CD4-positive, alpha-beta T cell treated with Interleukin-17A for 1 hour (primary cell): ENCODE measurements at places on chromosomes 7 and 10.
A peak's percentile ranks its signal among the peaks of the same experiment; 100 is the strongest.

DNA sequence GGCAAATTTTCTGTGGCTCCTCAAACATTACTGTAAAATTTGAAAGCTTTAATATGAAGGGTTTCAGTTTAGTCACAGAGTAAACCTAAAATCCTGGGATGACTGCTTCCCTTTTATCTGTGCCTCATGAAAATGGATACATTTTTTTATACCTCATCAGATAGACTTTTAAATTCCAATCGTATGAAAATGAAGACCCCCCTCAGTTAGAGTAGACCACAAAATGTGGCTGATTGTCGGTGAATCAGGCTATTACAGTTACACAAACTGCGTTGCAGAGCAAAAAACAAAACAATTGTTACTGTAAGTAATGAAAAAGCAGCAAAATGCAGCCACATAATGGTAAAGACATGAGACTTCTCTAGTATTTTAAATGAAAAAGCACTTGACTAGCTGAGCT is 296.2 kb downstream of the CNTNAP2 start:
- DNase-seq: no peak

DNA sequence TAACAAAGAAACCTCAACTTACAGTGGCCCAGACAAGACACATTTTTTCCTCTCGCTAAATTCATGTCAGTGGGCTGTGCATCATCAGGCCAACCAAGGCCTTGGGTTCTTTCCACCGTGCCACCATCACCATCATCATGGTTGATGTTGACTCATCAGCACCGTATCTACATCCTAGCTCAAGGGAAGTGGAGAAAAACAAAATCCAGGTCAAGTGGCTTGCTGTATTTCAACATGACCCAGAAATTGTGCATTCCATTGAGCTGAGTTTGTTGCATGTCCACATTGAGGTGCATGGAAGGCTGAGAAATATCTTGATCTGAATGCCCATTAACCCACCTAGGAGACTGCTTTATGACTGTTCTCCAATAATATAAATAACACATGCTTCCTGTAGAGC is 312.4 kb upstream of the CDC14C start:
- no peak for DNase-seq

- DNase-seq: no peak
Measured at GRCh38 chr7:154902600-154903082, 100.3 kb downstream of the PAXIP1 start.

DNA sequence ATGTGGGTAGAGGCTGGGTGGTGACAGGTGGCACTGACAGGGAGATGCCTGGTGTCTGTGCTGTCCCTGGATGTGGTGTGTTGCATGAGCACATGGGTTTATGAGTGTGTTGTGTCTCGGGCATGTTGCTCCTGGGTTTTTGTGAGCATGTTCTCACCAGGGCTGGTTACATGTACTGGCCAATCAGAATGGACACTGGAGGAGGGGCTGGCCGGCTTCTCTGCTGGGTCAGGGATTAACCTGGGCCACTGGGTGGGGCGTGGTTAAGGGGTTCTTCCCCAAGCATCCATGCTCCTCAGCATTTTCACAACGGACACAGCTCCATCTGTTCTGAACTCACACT is 20.8 kb upstream of the VOPP1 start:
- no peak for DNase-seq

- no peak for DNase-seq
Measured at GRCh38 chr10:49837685-49838084, 75.6 kb upstream of the OGDHL start.

GRCh38 chr10:59027975-59028655 is 148.3 kb upstream of the PHYHIPL start:
- DNase-seq: no peak

DNA sequence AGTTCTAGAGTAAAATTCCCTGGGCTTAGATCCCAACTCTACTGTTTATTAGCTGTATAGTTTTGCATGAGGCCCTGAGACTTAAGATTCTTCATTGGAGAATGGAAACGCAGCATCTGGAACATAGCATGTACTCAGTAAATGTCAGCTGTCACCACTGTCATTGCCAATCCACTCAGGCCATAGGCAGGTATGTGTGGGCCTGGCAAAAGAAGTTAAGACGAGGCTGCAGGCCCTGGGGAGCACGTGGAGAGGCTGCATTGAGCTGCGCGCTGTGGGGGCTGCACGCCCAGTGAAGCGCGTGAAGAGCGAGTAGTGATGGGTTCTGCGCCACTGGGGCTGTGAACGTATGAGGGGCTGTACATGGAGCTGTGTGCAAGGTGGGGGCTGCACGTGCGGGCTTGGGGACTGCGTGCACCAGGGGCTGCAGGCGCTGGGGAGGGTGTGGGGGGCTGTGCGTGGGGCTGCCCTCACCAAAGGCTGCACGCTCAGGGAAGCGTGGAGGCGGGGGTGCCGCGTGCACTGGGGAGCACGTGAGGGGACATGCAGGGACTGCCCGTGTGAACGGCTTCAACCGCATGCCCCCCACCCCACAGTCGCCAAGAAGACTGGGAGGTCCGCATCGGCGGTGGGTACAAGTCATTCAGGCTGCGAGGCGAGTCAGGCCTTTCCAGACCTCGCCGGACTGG is 85.5 kb downstream of the PRR15 start:
- no peak for DNase-seq

- DNase-seq: no peak
Measured at GRCh38 chr10:107502229-107502985, 337.9 kb upstream of the SORCS1 start.

- DNase-seq: no peak
Measured at GRCh38 chr7:28088901-28089714, 91.5 kb downstream of the JAZF1 start.

GRCh38 chr10:52807803-52808202 is 35.2 kb upstream of the MBL2 start:
- DNase-seq: no peak

GRCh38 chr7:29400437-29400836 is 163.2 kb upstream of the PRR15 start:
- DNase-seq: no peak

- peak; percentile 24 for DNase-seq
Measured at GRCh38 chr7:103447073-103447960, 1.3 kb upstream of the SLC26A5 start.

- DNase-seq: peak; percentile 28
Measured at GRCh38 chr10:12635127-12635541, 285.8 kb downstream of the CAMK1D start.

GRCh38 chr7:75662579-75663301 is 76.0 kb downstream of the HIP1 start:
- DNase-seq: no peak

DNA sequence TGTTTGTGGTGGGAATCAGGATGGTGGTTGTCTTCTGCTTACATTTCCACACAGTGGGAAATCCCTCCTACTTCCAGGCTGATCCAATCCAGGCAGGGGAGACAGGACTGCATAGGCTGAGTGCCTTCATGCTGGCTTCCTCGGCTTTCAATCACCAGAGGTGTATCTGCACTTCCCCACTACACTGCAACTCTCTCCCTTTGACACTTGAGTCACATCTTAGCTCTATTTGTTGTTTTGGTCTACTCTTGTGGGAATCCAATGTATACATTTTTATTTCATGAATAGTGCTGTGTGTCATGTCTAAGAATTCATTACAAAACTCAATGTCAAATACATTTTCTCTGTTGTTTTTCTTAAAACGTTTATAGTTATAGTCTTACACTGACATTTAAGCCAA is 735.6 kb downstream of the XPNPEP1 start:
- DNase-seq: no peak

DNA sequence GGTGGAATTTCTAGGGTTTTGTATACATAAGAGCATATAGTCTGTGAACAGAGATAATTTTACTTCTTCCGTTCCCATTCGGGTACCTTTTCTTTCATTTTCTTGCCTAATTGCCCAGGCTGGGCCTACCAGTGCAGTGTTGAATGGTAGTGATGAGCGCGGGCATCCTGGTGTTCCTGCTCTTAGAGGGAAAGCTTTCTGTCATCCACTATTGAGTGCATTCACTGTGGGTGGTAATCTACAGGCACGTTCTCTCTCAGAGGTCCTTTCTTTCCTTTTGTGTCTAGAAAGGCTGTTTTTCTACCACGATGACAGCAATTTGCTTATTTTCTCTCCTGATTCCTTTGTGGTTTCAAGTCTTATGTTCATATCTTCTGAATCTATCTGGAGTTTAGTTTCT is 65.0 kb downstream of the INPP5A start:
- DNase-seq: no peak

DNA sequence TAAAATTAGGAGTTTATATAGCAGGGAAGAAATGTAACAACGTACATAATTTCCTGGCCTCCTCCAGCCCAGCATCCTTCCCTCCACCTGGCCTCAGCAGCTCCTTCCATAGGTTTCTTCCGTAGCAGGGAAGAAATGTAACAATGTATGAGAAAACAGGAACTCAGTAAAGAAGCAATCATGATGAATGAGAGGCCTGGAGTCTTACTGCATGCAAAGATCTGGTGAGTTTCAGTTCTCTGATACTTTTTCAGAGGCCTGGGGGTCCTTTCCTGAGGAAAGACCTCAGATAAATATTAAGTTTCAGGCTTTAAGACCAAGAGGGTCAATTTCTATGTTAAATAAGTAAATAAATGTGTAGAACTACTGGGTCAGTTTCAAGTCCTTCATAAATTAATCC is 155.7 kb upstream of the C7orf33 start:
- no peak for DNase-seq

- DNase-seq: peak; percentile 92
Measured at GRCh38 chr10:84333864-84334451, 5.6 kb downstream of the CCSER2 start.

- no peak for DNase-seq
Measured at GRCh38 chr10:43217563-43218205, 49.2 kb downstream of the RASGEF1A start.

GRCh38 chr10:71292624-71293445 is 26.2 kb upstream of the SLC29A3 start:
- DNase-seq: no peak

GRCh38 chr10:15168291-15168785 is at the start of gene NMT2:
Gene NMT2 (minus strand): TSS chr10:15168693. CDS start chr10:15168612, 81 bp downstream.
- no peak for DNase-seq

DNA sequence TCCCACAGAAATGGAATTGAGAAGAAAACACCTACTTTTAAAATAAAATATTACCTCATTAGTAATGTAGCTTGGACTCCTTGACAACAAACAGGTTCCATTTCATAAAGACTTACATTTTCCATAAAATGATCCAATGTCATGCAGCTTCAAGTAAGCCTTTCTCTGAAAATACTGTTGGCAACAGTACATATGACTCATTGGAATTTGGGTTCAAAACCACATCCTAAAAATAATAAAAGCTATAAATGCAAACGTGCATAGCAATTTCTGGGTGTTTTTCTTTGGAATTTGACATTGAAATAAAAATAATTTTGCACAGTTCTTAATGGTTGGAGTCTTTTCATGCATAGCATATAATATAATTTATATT is 47.9 kb downstream of the FHIP2A start:
- no peak for DNase-seq

- DNase-seq: no peak
Measured at GRCh38 chr7:93447509-93447908, 127.0 kb downstream of the CALCR start.

DNA sequence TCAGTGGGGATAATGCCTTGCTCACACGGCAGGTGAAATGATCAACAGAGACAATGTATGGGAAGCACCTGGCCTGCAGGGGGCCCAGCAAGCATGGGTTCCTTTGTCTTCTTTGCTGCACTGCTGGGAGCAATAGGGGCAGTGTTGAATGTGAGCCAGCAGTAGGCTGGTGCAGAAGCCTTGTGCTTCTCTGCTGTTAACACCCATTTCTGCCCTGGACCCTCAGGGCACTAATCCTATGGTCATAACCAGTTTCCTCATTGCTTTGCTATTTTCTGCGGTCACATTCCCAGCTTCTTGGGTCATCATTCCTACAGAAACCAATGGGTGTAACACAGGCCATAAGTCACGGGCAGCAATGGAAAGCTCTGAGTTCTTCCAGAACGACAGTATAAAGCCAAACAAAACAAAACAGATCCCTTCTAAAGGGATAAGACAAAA is 10.9 kb upstream of the LGI1 start:
- DNase-seq: no peak

GRCh38 chr7:83957333-83957732 is 237.3 kb downstream of the SEMA3A start:
- DNase-seq: no peak

- no peak for DNase-seq
Measured at GRCh38 chr7:93392984-93393383, 160.8 kb downstream of the VPS50 start.

GRCh38 chr10:70270952-70271351 is 12.9 kb downstream of the NPFFR1 start:
- no peak for DNase-seq

GRCh38 chr7:109003742-109004141 is 434.1 kb downstream of the DNAJB9 start:
- no peak for DNase-seq

DNA sequence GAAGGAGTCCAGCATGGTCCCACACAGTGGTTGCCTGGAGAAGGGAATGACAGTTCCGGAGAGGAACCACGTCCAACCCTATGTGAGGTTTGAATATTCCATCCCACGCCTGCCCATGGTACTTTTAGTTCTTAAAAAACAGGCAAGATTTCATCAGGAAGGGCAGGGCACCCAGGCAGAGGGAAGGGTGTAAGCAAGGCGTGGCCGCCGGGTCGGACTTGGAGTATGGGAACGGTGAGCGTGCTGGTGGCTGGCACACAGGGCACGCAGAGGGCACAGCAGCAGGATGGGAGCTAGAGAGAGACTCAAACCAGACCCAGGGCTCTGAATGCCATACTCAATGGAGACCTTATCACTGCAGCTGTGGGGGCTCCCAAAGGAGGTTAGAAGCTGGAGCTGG is 34.3 kb downstream of the FAM53B start:
- no peak for DNase-seq
